ENCODE measurements at places on chromosomes 3 and 15.

DNA sequence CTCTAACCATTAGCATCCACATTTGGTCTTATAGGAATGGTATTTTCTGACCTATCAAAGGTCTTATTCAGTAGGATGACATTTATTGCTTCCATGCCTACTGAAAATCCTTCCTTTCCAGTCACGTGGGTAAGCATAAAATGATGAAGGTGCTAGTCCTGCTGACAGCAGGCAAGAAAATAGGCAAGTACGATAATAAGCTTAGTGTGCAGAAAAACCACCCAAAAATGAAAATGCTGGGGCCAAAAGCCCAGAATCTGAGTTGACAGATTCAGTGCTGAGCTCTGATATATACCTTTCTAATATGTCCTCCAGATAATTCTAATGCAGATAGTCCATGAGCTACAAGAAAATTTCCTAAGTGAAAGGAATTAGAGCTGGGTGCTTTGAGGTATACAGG is 194.8 kb downstream of the WDR72 start:
- DNase-seq, result no peak

DNA sequence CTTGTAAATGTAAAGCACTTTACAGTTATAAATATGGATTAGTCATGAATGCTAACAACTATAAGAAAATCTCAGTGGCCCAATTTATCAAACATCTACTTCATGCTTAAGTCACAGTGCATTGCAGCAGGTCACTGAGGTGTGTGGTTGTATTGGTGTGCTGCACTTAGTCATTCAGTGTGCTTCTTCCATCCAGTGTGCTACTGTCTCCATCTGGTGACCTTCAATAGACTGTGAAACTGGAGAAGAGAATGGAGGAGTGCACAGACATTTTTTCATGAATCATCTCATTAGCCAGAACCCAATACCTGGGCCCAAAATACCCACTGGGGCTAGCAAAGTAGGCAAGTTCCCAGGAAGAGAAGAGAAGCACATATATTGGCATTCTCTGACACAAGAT is 199.6 kb downstream of the SHOX2 start:
- DNase-seq, result peak; percentile 13

- no peak for DNase-seq
Observed at GRCh38 chr15:23763021-23763420, 75.9 kb upstream of the NDN start.

GRCh38 chr15:52338891-52339290 is 43.3 kb upstream of the MYO5C start:
- no peak for DNase-seq

DNA sequence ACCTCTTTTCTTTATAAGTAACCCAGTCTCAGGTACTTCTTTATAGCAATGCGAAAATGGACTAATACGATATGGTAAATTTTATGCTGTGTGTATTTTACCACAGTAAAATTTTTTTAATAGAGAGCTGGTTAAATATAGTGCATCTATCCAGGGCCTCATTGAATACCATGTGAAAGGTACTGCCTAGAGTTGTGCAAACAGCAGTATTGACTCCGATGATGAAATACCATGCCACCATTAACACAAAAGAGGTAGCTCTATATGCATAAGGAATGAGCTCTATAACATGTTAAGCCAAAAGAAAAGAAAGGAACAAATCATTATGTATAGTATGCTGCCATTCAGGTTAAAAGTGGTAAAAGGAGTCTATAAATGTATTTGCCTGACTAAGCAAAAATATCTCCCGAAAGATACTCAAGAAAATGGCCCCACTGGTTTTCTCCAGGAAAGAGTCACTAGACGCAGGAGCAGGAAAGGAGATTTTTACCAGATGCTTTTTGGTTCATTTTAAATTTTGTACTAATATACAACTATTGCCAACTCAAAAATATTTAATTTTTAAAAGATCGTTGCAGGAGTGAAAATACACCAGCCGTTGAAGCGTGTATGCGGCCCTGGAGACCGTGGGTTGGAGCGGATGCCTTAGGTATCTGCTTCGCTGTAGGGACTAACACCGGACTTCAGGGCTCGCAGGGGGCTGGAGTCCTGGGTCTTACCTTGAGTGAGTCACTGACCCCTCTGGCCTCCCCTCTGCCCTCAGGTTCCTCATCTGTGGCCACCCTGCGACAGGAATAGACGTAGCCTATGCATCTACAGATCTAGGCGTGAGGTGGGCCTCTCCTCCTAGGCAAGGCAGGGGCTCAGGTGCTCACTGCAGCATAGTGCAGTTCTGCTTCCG is 120.1 kb downstream of the CHSY1 start:
- DNase-seq, result no peak

- DNase-seq, result no peak
Observed at GRCh38 chr3:13745636-13746035, 134.2 kb downstream of the WNT7A start.

DNA sequence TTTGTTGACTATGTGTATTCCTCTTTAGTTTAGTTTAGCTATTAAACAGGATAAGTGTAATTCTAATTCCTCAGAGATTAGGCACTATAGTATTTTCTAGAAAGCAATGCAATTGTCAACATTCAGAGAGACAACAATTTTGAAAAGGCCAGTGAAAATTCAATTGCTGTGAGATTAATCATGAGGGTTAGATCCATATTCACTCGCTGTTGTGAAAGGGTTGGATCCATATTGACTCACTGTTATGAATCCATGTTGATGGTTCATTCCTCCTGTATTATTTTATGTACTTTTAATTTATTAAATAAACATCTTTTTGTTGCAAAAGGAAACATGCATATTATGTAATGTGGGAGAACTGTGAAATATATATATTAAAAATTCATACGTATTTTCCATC is 641 bp downstream of the TRAT1 start:
- DNase-seq, result no peak

Measured in fibroblast of pulmonary artery (primary cell).